ENCODE measurements at places on chromosomes 13 and 19.

DNA sequence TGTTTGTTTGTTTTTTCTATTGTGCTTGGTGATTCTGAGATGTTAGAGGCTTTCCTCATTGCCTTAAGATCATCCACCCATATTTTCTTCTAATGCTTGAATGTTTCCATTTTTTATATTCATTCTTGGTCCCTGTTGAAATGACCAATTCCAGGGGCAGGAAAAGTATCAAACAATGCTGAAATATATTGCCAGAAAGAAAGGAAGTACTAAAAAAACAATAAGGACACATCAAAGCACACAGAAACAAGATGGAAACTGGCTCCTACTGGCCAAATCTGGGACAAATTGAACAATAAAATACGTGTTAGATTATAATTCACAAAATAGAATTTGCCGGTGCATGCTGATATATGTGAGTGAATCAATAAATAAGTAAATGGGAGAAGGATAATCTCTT is 23.9 kb downstream of the ZDHHC20 start:
- DNase-seq, result no peak

DNA sequence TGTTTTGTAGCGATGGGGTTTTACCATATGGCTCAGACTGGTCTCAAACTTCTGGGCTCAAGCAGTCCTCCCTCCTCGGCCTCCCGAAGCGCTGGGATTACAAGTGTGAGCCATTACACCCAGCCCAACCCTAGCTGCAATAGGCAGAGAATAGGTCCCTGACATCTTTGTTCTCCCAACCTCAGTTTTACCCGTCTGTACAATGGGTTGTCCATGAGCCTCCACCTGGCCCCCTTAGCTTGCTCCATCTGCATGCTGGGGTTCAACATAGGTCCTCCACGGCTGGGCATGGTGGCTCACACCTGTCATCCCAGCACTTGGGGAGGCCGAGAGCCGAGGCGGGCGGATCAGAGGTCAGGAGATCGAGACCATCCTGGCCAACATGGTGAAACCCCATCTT is 14.4 kb downstream of the NFIC start:
- DNase-seq, result no peak

DNA sequence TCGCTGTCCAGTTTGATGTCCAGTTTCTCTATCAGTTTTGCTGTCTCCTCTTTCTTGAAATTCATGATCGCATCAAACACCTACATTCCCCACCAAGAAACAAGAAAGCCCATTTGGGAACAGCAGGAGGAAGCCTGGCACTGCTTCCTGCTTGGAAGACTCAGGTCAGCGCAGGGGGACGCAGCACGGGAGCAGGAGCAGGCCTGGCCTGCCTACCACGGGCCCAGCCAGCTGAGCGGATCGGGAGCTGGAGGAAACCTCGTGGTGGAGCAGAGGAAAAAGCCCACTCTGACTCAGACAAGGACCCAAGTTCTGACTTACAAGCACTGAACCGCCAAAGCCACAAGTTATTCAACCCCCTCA is 3.9 kb downstream of the EEF2 start:
- no peak for DNase-seq

GRCh38 chr19:41934849-41935374 is 6.7 kb upstream of the ERFL start:
- DNase-seq, result peak; percentile 75

DNA sequence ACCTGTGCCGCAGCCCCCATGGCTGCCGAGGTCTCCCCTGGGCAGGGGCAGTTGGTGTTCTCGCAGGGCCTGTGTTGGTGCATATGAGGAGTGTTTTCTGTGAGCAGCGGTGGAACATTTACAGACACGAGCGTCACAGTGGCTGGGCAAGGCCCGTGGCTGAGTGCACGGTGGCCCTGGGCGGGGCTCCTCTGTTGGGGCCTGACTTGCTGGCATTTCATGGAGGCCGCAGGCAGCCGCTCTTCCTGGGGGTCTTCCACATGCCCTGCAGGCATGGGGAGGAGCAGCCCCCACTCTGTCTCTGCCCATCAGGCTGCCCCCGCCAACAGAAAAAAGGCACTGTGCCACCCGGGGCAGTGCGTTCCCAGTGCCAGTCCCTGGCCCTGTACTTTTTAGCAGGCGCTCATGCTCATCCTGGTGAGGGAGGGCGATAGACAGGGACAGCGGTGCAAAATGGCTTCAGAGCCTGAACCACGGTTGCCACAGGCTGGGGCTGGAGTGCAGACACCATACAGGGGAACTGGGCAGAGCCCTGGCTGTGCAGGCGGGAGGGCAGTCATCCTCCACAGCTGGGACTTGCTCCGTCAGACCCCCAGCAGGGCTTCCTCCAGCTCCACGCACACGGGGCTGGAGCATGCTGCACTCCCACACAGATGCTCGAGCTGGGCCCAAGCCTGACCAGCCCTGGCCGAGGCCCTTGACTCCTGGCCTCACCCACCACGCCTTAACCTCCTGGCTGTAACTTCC is 23.5 kb downstream of the TFDP1 start:
- no peak for DNase-seq

All from activated CD4-positive, alpha-beta T cell treated with anti-CD3 and anti-CD28 coated beads, Interleukin-2, amount 50 U/mL, for 1 hour (primary cell).